ENCODE measurements at places on chromosomes 2 and 18. TPM values are rescaled to one million over a fixed set of nuclear protein-coding genes. Genes with fewer than 3 reads are reported as not detected.
A peak's percentile ranks its signal among the peaks of the same experiment; 100 is the strongest.

The ZNF142 gene
- total RNA-seq = 3.3 TPM

DNA sequence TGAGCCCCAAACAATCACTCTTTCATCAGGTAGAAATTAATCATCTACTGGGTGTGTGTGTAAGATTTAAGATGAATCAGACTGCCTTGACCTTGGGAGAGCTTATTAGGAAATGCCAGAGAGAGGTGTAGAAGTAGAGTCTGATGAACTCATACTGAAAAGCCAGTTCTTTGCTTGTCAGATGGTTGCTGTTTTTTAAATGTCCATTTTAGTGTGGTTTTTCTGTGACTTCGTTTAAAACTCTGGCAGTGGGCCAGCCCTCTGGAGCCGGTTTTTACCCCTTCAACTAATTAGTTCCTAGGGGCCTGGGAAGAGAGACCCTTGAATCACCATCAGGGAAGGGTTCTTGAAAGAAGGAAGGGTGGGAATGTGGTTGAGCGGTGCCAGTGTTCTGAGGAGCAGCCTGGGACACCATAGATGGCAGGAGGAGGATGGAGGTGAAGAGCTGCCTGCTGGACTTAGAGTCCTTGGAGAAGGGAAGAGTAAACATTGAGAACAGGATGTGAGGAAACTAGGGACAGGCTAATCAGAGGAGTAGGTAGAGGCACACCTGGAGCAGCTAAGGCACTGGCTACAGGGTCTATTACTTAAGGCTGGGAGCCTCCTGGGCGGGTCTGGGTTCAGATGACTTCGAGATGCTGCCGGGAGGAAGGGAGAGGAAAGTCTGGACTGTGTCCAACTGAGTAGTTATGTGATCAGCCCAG is 66.1 kb downstream of the LRRFIP1 start:
- DNase-seq = no peak
- H3K4me1 ChIP-seq = peaks cover 6% of the 10 kb centered on the region
- peak overlapping the region; percentile 97 for H3K4me3 ChIP-seq

The FTCDNL1 gene
- 2.7 TPM for total RNA-seq

- no peak overlapping the region for H3K27ac ChIP-seq
- no peaks in the 10 kb centered on the region for H3K36me3 ChIP-seq
- H3K4me3 ChIP-seq = no peak overlapping the region
- H3K4me1 ChIP-seq = no peaks in the 10 kb centered on the region
Observed at GRCh38 chr2:223997938-223998337, 40.7 kb downstream of the MRPL44 start.

- no peak overlapping the region for H3K4me3 ChIP-seq
- H3K4me1 ChIP-seq = peaks cover 16% of the 10 kb centered on the region
- H3K36me3 ChIP-seq = no peaks in the 10 kb centered on the region
Observed at GRCh38 chr2:231297108-231297908, 98.2 kb upstream of the B3GNT7 start.
